T-cell (primary cell): ENCODE measurements at places on chromosomes 7 and 10.

DNA sequence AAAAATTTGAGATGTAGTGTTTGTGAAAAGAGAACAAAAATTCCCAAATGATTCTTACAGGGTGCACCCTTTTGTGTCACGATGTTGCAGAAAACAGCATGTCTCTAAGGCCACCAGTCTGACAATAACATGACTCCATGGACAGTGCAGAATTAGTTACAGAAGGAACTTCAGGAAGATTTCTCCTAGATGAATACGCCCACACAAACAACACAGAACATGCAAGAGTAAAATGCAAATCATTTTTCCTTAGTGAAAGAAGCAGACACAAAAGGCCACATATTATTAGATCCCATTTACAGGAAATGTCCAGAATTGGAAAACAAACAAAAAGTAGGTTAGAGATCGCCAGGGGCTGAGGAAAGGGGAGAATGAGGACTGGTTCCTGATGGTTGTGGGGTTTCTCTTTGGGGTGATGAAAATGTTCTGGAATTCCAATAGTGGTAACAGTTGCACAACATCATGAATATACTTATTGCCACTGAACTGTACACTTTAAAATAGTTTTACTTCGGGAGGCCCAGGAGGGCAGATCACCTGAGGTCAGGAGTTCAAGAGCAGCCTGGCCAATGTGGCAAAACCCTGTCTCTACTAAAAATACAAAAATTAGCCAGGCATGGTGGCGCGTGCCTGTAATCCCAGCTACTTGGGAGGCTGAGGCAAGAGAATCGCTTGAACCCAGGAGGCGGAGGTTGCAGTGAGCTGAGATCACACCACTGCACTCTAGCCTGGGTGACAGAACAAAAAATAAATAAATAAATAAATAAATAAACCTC is 10.2 kb downstream of the ZC3HAV1 start:
- DNase-seq, result no peak

- DNase-seq, result no peak
Measured at GRCh38 chr7:28389504-28390395, 22.6 kb upstream of the CREB5 start.

DNA sequence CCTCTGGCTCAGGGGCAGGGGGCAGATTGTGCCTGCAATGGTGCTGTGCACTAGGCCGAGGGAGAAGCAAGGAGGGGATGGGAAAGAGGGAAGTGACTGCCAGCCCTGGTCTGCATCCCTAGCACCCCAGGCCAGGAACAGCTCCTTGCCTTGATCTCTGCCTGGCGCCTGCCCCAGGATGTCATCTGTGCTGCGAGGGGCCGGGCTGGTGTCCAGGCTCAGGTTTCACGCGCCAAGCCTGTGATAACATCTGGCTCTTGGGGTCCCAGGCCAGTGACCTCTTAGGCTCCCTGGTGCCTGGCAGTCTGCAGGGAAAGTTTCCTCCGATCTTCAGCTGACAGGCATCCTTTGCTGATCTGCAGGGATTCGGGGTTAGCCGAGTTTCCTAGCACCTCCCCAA is 193.5 kb upstream of the GPR26 start:
- no peak for DNase-seq

DNA sequence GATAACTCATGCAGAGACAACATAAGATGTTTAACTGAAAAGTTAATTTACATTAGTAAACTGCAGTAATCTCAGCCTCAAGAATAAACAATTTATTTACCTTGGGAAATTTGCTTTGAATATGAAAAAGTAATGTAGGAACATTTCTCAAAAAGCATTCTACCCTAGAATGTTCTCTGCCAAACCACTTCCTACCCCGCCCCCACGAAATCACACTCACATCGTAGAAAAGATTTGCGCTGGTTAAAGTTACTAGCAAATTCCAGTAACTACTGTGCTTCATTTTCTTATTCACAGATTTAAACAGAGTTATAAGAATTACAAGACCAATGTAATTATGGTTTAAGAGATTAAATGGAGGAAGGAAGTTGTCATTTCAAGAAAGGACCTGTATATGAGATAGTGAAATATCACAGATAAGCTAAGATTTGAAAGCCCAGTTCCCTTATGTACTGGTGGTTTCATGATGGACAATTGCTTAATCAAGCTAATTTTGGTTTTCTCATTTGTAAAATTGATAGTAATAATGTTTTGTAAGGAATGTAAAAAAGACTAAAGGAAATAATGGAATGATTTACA is 175.4 kb downstream of the GNAI1 start:
- peak; percentile 1 for DNase-seq

GRCh38 chr7:3168869-3169268 is 125.2 kb upstream of the CARD11 start:
- DNase-seq, result no peak

DNA sequence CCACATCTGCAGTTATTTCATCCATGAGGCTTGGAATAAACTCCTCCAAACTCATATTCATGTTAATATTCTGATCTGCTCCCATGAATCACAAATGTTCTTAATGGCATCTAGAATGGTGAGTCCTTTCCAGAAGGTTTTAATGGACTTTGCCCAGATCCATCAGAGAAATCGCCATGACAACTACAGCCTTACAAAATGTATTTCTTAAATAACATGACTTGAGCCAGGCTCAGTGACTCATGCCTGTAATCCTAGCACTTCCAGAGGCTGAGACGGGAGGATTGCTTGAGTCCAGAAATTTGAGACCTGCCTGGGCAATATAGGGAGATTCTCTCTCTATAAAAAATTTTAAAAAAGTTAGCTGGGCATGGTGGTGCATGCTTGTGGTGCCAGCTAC is 102.1 kb upstream of the TMEM168 start:
- no peak for DNase-seq

DNA sequence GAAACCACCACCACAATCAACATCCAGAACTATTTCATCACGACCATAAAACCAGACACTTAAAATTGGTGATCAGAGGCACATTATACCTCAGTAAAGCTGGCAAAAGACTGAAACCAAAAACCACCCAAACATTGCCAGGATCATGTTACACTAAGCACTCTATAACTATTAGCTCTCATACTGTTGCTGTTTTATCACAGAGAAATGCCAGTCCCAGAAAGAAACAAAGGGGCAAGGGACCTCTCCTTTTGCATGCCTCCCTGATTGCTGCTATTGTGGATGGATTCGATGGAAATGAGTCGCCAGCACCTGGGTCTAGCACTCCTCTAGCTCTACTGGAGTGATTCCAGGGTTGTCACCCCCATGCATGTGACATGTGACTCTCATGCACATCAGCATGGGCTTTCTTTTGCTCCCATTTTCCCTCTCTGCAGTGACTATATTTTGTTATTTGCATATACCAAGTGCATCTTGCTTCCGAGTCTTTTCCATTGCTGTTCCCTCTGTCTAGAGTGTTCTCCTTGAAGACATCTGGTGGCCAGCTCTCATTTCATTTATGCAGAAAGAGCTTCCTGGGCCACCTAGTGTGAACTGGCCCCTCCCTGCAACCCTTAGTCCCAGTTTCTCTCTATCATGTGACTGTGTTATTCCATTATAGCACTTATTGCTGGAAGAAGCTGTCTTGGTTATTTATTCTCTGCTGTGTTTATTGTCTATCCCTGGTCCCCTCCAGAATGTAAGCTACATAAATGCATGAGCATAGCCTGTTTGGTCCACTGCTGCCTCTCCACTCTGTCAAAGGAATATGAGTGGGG is 300.6 kb downstream of the PLXNA4 start:
- no peak for DNase-seq

GRCh38 chr10:33880291-33880690 is 545.8 kb upstream of the NRP1 start:
- DNase-seq, result no peak

GRCh38 chr10:7649673-7650300 is 17.0 kb downstream of the ITIH5 start:
- DNase-seq, result no peak

GRCh38 chr10:11874568-11875493 is 51.7 kb downstream of the PROSER2 start:
- no peak for DNase-seq

GRCh38 chr7:17646253-17646956 is 293.9 kb downstream of the SNX13 start:
- DNase-seq, result no peak

GRCh38 chr7:68238204-68238805 is 1241.7 kb downstream of the TYW1 start:
- no peak for DNase-seq

GRCh38 chr7:93315896-93316295 is 83.7 kb downstream of the VPS50 start:
- DNase-seq, result no peak

DNA sequence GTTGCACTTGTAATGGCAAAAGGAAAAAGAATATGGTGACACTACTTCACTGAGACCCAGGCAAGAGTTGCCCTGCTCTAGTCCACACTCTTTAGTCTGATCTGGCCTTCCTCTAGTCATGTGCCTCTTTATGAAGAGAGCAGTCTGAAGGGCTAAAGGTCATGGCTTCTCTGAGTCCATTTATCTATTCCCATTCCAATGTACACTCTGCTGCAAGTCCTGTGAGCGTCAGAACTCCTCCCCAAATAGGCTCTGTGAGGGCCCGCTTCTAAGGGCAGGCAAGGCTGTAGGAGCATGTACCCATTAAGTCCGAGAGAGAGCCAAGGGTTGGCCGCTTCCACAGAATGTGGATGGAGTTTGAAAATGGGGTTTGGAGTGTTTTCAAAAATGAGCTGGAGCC is 209.3 kb downstream of the AHR start:
- DNase-seq, result no peak

- DNase-seq, result no peak
Measured at GRCh38 chr7:114630201-114630990, 215.8 kb downstream of the FOXP2 start.

GRCh38 chr7:130363026-130363847 is 17.1 kb upstream of the CPA1 start:
- DNase-seq, result no peak

DNA sequence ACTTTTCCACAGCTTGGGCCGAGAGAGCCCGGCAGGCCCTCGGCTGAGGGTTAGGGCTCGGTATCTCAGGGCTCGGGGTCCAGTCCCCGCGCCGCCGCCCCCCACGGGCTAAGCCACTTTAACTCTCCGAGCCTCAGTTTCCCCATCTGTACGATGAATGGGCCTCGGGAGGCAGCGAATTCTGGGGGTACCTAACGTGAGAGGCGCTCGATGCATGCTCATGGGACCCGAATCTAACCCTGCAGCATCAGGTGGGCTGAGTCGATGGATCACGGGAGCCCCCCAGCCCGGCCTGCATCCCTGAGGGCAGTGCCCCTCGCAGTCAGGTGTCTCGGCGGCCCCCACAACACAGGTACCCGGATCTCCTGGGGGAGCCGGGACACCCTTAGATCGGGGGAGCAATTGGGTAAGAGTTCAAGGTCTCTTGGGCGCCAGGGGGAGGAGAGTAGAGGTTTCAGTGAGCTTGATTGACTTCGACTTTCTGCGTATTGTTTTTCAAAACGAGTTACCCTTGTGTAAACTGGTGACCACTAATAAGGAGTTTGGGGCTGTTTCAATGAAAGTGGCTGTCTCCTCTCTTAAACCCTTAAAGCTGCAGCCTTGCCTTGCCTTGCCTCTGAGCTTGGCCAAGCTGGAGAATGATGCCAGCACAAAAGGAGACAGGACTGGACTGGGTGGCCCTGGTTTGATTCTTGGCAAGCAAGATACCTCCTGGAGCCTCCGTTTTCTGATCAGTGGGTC is 631 bp downstream of the POR start:
- peak; percentile 20 for DNase-seq

- no peak for DNase-seq
Measured at GRCh38 chr10:32318476-32318896, 28.5 kb downstream of the EPC1 start.

DNA sequence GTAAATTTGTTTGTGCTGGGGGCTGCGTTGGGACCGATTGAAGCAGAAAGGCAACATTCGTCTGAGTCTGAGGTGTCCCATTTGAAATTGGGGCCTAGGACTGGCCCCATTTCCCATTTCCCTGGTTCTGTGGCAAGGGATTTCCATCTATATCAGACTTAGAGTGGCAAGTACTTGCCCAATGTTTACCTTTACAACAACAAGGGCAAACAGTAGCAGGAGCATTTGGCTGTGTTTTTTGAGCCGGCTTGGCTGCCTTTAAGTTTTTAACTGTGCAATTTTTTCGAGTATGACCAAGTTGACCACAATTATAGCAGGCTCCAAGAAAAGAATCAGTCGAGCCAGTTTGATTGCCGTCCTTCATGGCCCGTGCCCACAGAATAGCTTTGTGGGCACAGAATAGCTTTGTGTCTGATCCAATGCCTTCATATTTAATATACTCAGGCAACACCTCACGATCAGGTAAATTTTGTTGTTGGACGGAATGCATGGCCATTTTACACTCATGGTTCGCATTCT is 4.7 kb upstream of the CYP17A1 start:
- DNase-seq, result no peak

GRCh38 chr7:113657603-113658002 is 261.2 kb downstream of the PPP1R3A start:
- DNase-seq, result no peak

- DNase-seq, result no peak
Measured at GRCh38 chr7:1855725-1856160, 185.7 kb downstream of the ELFN1 start.

DNA sequence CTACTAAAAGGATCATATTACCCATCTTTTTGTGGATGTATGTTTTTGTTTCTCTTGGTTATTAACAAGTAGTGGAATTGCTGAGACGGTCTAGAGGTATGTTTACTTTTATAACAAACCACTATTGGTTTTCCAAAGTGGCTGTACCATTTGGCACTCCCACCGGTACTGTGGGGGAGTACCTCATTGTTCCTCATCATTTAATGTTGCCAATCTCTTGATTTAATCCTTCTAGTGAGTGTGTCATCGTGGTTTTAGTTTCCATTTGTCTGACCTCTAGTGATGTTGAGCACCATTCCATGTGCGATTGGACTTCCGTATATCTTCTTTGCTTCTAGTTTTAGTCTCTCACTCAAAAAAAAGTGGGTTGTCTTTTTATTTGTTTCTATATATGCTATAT is 50.4 kb downstream of the RBM33 start:
- DNase-seq, result no peak

- DNase-seq, result no peak
Measured at GRCh38 chr7:75756991-75757676, 14.9 kb downstream of the CCL26 start.

DNA sequence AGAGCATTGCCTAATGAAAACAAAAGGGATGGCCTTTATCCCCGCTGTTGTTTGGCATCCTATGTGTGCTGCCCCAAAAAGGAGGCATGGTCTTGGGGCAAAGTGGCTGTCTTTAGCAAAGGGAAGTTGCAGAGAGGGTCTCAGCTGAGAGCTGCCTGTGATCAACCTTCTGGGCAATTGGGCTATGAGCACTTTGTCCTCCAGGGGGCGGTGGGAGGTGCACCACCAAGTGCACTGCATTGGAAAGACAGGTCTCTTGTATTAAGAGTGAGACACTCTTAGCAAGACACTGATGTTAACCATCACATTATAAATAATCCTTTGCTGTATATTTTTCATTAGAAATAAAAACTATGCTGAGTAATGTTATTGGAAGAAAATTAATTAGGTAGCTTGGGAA is 314.8 kb downstream of the POM121L12 start:
- no peak for DNase-seq

GRCh38 chr7:120941856-120942255 is 8.7 kb upstream of the ING3 start:
- DNase-seq, result no peak
